ENCODE measurements at places on chromosomes 11 and 22.

DNA sequence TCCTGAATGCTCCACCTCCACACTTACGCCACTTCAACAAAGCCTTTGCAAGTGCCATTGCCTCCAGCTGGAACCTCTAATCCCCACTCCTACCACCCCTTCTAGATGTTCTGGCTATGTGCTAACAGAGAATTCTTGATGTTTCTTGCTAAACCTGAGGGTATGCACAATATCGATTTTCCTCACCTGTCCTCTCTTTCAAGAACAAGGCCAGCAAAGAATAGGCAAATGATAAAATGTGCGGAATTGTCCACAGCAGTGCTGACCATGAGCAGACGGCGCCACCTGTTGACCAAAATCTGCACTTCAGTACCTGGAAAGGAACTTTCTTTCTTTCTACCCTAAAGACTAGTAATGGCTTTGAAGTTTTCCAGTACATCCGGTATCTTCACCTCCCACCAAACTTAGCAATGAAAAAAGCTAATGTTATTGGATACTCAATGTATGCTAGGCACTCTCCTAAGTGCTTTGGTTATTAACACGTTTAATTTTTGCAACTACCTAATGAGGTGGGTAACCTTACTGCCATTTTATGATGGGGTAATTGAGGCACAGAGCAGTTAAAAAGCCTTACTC is 3.4 kb downstream of the TIMM10 start:
- DNase-seq = peak; percentile 42

GRCh38 chr11:70146299-70146698 is 56.8 kb upstream of the FADD start:
- DNase-seq = no peak

DNA sequence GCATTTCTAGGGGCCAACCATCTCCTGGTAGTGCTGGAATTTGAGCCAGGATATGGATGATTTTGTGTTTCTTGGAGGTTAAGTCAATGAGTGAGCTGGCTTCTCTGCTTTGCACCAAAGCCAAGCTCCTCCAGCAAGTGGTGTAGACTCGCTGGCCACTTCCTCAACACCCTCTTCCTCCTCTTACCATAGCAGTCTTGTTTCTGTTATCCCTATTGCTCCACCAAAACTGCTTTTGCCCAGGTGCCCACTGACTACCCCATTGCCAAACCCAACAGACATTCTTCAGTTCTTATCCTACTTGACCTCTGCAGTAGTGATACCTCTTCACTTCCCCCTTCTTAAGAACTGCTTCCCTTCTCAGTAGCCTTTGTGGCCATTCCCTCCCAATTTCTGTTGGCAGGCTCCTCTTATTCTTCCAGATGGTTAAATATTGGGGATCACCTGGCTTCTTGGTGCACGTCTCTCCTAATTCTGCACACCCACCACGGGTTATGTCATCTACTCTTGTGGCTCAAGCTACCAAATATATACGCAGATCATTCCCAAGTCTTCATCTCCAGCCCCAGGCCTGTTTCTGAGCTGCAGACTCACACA is 7.0 kb upstream of the PRG2 start:
- no peak for DNase-seq

GRCh38 chr11:2289350-2289749 is 12.4 kb downstream of the C11orf21 start:
- no peak for DNase-seq

GRCh38 chr11:46039990-46040389 is 81.3 kb downstream of the PHF21A start:
- DNase-seq = no peak

DNA sequence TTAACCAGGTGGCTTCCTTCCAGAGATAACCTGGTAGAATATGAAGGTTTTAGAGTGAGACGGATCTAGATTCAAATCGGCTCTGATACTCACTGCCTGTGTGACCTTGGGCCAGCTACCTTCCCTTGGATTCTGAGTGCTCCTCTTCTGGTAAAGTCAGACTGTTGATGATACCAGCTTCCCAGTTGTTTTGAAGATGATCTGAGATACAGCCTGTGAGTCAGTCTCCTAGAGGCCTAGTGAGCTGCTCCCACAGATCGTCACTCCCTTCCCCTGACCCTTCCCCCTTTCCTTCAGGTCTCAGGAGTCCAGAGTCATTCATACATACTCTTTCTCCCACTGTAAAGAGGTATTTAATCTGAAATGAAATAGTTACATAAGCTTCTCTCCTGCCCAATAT is 207.8 kb downstream of the GRIK4 start:
- DNase-seq = no peak

- DNase-seq = no peak
Measured at GRCh38 chr22:38481871-38482332, 14.0 kb downstream of the KDELR3 start.

DNA sequence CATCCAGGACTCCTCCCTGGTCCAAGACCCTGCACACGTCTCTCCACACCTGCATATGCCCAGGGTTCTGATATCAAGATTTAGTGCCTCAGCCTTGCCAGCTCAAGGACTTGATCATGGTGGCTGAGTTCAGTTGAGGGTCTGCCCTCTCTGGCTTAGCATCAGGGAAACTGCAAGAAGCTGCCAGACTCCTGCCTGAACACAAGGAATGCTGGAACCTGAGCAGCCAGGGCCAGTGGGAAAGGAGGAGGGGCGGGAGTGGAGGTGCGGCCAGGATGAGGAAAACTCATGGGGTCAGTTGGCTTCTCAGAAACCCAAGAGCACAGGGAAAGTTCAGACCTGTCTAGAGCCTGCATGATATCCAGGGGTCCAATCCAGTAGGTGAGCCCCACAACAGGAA is 546.1 kb downstream of the BUD13 start:
- no peak for DNase-seq

GRCh38 chr11:87007963-87008362 is 29.8 kb upstream of the TMEM135 start:
- DNase-seq = no peak

GRCh38 chr11:73715541-73715940 is 45.3 kb downstream of the RAB6A start:
- DNase-seq = no peak

DNA sequence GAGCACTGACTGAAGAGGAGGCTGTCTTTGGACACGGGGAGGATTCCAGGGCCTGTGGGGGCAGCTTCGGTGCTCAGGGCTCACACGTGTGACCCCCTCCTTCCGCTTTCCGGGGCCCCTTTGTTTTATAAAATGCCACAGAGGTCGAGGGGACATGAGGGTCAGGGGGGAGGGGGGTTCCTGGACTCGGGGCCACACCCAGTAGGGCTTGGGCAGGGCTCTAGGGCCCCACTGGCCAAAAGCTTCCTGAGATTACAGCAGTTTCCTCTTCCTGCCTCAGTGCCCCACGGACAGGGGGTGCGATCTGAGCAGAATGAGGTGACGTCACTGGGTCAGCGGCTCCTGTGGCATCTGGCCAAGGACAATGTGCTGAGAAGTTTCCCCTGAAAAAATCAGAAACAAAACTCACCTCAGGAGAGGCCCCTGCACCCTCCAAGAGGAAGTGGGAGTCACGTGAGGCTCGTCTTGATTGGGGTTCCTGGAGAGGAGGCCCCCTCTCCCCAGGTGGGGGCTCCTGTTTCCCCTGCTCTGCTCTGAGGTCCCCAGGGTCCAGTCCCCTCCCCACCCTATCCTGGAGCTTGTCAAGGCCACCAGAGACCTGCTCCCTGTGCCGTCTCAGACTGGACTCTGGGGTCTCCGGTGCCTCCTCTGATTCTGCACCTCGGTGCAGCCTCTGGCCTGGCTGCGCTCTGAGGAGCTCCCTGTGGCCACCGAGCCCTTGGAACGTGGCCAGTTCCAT is 6.4 kb upstream of the IFITM3 start:
- peak; percentile 81 for DNase-seq

All from GM10248 (cell line).